ENCODE measurements at places on chromosomes 12 and 14. TPM values are rescaled to one million over a fixed set of nuclear protein-coding genes. Genes with fewer than 3 reads are reported as not detected.

Gene KLRC1
- 2.0 TPM for total RNA-seq

Gene SLC17A8
- 2.3 TPM for total RNA-seq

GRCh38 chr12:108565976-108566375 is 3.6 kb downstream of the ISCU start:
- peak; percentile 74 for DNase-seq

DNA sequence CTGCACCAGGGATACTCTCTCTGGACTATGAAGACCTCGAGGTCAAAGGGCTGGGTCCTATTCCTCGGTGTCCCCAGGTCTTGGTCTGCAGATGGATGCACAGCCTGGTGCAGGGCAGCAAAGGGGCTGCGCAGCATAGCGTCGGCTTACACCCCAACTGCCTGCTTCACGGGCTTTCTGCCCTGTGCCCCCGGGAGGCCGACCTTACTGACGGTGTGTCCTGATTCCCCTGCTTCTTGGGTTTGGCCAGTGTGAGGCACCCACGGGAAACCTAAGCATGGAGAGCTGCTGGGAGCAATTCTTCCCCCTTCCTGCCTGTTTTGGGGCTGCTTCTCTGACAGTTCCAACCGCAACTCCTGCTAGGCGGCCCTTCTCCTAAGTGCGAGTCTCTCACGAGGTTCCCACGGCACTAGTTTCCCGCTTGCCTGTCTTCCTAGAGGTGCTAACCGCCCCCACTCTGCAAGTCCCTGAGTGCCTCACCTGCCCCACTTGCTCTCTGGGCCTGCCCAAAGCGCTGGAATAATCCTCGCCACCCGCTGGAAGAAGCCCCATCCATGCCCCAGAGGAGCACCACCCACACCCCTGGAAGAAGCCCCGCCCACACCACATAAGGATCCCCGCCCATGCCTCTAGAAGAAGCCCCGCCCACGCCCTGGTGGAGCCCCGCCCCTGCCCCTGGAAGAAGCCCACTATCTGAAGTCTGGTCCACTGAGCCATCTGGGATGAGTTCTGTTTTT is 54.0 kb downstream of the PRIMA1 start:
- DNase-seq = no peak

DNA sequence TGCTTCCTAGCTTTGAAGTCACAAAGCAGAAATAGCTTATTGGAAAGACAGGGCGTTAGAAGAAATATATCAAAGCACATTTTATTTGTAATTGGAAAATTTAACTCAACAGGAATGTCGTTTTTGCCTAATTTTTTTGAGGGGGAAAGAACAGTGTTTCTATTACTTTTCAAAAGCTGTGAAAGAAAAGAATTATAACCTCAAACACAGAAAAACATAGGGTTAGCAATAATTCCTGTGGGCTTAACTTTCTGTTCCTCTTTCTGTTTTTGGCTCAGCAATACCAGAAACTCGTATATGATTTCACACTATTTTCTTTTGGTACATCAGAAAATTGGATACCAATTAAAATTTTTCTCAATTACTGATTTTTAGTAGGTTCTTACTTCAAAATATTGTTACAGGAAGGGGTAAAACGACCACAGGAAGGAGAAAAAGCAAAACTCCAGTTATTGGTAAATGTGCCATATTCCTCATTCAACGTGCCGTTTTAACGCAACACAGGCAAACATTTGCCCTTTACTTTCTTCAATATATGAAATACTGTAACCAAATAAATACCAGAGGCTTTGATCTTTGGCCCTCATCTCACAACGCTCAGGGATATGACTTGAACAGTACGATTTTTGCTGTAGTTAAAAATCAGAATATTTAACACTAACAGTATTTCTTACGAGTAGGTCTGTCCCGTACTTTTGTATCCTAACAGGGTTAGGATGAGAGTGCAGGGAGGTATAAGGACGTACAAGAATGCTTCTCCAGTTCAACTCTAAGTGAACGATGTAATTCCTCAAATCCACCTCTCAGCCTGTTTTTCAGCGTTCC is 1.3 kb upstream of the RNU6-7 start:
- DNase-seq = no peak

DNA sequence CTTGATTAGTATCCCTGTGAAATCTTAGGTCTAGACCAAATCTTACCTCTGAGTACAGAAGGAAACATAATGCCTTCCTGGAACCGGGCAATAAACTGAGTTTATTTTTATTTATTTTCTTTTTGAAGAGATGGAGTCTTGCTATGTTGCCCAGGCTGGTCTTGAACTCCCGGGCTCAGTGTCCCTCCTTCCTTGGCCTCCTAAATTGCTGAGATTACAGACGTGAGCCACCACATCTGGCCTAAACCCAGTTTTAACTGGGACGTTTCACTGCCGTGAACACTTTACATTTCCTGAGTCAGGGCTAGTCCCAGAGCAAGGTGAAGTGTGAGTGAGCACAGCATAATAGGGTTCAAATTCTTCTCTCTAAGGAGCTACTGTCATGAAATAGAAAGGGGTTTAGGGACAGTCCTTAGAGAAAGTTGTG is 671 bp downstream of the GUCY2C start:
- DNase-seq = peak; percentile 13

DNA sequence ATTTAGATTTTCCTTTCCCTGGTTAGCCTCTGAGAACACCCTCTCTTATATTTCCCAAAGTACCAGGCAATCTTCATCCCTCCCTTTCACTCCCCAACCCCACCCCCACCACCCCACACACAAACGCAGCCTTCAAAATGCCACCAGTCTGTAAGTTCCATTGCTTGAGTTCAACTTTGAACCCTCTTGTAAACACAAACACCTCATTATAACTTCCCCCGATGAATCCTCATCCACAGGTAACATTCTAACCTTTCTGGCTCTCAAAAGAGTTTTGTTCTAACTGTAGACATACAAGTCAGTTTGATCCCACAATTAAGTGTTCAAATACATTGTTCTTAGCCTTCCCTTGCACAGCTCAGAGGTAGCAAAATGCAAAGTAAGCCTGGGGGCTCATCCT is 199.4 kb upstream of the FOXN3 start:
- no peak for DNase-seq

- no peak for DNase-seq
Observed at GRCh38 chr14:30267141-30267540, 291.8 kb upstream of the G2E3 start.

- DNase-seq = no peak
Observed at GRCh38 chr12:34302131-34302885, 280.0 kb downstream of the ALG10 start.

GRCh38 chr12:104910196-104910840 is 47.8 kb downstream of the SLC41A2 start:
- no peak for DNase-seq

DNA sequence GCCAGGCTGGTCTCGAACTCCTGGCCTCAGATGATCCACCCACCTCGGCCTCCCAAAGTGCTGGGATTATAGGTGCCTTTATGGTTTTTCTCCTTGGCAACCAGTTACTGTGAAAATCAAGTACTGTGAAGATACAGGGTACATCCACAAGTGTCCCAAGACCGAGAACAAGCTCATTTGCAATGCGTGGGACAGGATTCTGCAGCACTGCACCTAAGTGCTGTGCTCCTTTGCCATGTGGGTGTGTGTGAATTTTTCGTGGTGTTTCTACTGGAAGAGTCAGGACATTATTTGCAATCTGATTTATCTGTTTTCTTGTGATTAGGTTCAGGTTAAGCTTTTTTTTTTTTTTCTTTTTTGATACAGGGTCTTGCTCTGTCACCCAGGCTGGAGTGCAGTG is 7.1 kb upstream of the C14orf93 start:
- no peak for DNase-seq

DNA sequence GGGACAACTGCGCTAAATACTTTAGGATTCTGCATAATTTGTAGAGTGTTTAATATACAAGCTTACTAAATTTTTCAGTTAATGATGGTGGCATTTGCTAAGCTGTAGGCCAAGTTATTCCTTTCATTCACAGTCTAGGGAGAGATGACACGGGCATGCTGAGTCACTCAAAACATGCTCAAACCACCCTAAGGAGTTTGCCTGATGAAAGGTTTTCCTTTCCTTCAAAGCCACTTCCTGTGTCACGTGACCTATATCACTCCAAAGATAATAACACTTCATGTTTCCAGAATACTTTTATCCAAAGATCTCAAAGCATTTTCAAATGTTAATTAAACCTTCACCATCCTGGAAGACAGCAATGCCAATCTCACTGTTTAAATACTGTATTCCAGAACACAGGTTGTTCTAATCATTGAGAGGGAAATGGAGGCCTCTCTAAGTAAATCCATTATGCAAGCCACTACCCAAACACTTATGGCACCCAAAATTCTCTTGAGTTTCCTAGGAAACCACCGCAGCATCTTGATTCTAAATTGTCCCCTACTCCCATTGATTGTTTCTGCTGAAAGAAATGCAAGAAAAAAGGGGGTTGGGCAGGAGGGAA is 207.0 kb upstream of the CDKN3 start:
- DNase-seq = no peak
